GM20000 (cell line): ENCODE measurements at places on chromosomes 4 and X.
A peak's percentile ranks its signal among the peaks of the same experiment; 100 is the strongest.

DNA sequence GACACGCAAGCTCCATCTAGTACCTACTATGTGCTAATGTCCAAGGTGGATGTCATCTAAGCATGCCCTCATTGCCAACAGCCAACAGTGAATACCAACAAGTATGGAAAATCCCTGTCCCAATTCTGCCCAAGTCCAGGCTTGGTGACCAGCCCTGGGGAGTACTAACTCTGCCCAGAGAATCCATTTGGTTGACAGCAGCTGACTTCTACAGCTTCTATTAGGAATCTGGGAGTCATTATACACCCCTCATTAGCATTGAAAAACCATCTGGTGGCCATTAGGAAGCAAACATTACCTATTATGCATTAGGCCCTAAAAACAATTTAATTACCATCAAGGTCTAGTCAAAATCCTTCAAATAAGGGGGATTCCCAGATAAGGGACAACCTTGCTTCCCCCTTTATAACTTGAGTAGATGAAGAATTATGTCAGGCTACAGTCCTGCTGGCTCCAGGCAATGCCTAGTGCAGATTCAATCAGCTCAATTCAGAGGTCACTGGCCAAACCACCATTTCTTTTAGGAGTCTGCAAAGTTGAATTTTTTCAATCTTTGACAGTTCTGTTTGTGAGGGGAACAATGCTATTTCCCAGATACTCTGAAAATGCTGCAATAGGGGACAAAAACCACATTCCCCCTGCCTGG is 228.0 kb upstream of the LDB2 start:
- no peak for DNase-seq

DNA sequence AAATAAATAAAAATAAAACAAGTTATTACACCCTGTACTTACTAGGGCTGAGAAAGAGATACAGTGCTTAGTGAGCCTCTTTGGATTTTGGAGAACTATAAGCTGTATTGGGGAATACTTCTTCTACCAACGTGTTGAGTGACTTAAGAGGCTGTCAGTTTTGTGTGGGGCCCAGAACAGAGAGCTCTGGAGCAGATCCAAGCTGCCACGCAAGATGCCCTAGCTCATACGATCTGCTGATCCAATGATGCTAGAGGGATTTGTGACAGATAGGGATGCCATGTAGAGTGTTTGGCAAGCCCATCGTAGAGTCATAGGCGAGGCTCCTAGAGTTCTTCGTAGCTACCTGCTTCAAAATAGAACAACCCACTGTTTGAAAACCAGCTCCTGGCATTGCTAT is 60.3 kb upstream of the KLF3 start:
- DNase-seq: no peak

DNA sequence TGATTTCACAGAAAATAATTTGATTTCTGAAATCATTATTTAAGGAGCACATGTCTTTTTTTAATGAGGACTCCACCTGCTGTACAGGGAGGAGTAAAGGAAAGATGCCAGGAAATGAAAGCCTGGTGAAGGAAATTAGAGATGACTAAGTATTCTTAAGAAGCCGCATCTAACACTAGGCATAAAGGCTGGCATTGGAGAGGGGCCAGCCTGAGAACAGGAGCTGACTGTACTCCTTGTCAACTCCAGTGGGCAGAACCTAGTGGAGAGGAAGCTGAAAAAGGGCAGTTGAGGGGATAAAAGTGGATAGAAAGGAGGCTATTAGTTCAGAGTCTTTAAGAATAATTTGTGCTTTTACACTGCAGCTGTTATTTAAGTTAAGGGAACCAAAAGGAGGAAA is 393.0 kb downstream of the PPP1R2C start:
- no peak for DNase-seq

DNA sequence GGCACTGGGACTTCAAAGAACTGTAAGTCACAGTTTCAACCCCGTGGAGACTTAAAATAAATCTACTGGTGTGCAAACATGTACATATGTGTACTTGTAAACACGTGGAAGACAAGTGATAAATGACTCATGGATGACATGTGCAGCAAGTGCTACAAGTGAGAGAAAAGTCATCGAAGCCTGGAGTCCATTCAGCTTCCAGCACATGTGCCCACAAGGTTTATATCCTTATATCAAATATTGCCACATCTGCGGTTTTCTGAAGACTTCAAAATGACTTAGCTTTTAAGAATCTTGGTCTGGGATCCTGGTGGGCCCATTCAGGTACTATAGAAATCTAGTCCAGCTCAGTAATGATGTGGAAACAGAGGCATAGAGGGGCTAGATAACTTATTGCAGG is 33.0 kb upstream of the TTC29 start:
- DNase-seq: no peak

DNA sequence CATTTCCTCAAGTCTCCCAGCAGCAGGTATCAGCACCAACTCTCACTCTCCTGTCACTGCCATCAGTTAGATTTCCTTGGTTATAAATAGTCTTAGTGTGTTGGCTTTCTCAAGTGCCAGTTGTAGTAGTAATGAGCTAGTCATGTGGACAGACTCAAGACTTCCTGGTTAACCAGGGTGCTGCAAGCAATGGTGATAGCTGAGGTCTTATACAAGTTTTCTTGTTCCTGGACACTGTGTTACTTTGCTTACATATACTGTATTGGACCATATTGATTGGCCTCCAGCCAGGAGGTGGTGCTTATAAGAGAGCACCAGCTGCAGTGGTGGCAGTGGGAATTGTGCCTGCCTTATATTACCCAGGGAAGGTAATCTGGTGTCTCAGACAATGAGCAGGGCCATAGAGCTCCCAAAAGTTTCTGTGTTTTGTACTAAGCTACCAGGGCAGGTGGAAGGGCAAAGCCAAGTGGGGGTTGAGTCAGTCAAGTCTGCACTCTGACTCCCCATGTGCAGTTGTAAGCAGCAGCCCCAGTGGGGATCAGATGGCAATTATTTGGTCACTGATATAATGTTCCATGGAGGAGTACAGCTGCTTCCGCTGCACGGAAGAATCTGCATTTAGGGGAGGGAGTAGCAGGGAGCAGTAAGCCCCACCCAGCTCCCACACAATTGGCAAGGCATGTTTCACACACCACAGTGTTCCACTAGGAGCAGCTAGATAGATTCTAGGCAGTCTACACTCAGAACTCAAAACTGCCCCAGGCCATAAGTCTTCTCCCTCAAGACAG is 24.1 kb upstream of the ZDHHC15 start:
- DNase-seq: no peak

- DNase-seq: no peak
These were observed 7.3 kb downstream of the CDKL2 start for GRCh38 chr4:75623026-75623425.

DNA sequence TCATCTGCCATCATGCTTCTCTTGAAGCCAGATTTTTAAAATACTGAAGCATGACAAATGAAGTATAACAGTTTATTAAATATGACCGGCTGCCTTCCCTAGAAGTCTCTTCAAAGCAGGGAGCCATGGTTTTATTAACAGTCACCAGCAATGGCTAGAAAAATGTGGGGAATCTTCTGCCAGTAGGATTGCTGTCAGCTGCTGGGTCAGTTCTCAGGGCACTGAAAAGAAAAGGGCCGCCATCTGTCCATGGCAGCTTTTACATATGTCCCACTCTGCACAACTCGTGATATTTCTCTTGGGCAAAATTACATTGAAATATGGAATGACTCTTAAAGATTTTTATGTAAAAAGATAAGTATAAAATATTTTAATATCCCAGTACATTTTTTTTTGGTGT is 2.8 kb downstream of the CCNG2 start:
- DNase-seq: no peak

GRCh38 chr4:102449751-102450352 is 51.3 kb upstream of the NFKB1 start:
- peak; percentile 51 for DNase-seq

- DNase-seq: no peak
These were observed 3.9 kb downstream of the CTBP1 start for GRCh38 chr4:1244978-1245471.

DNA sequence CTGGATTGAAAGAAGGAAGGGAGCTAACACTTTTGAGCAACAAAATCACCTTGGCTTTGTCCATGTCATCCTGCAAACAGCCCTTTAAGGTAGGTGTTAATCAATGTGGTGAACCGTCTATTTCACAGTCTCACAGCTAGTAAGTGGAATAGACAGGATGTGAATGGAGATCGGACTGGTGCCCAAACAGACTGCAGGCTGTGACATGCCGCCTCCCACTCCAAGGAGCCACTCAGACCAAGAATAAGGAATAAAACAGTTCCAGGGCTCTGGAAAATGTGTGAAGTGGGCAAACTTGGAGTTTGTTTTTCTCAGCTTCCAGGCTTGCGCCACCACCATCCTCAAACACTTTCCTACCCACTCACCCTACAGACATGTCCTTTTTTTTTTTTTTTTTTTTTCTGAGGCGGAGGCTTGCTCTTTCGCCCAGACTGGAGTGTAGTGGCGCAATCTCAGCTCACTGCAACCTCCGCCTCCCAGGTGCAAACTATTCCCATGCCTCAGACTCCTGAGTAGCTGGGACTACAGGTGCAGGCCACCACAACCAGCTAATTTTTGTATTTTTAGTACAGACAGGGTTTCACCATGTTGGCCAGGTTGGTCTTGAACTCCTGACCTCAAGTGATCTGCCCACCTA is 57.7 kb upstream of the SEC24B start:
- DNase-seq: no peak

- no peak for DNase-seq
These were observed 45.4 kb downstream of the TIGD4 start for GRCh38 chr4:152734015-152734698.

DNA sequence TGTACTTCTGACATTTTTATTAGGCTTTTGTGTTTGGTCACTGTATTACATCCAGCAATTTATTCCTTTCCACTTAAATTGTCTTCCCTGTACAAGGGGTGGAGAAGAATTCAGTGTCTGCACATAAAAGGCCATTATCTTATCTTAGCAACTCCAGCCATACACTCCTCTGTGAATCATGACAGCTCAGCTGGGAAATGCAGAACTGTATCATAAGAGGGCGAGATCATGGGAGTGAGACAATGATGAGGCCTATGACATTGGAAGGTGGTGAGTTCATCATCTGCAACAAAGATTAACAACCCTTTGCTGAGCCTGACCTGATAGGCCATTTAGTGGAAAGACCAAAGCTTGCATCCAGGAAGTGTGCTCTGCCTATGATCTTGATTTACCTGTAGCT is 33.3 kb downstream of the SLIT2 start:
- no peak for DNase-seq

- DNase-seq: no peak
These were observed 123.5 kb upstream of the WDR1 start for GRCh38 chr4:10239982-10240654.

DNA sequence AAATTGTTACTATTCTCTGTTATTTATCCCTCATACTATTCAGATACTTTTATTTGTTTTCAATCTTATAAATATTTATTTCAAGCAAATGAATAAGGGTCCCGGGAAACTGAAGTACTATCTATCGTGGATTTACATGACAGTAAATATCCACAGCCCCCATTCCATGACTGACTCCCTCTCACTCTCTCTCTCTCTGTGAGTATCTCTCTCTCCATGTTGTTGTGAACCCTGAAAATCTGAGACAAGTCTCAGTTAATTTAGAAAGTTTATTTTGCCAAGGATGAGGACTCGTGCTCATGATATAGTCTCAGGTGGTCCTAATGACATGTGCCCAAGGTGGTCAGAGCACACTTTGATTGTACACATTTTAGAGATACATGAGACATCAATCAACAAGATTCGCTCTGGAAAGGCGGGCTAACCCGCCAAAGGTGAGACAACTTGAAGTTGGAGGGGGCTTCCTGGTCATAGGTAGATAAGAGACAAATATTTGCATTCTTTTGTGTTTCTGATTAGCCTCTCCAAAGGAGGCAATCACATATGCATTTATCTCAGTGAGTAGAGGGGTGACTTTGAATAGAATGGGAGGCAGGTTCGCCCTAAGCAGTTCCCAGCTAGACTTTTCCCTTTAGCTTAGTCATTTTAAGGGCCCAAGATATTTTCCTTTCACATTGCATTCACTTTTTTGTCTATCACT is 986.4 kb downstream of the NLGN4X start:
- DNase-seq: no peak

GRCh38 chr4:2348786-2349185 is 69.7 kb downstream of the ZFYVE28 start:
- DNase-seq: no peak

- no peak for DNase-seq
These were observed 409.3 kb downstream of the FAM47B start for GRCh38 chrX:35351795-35352483.

DNA sequence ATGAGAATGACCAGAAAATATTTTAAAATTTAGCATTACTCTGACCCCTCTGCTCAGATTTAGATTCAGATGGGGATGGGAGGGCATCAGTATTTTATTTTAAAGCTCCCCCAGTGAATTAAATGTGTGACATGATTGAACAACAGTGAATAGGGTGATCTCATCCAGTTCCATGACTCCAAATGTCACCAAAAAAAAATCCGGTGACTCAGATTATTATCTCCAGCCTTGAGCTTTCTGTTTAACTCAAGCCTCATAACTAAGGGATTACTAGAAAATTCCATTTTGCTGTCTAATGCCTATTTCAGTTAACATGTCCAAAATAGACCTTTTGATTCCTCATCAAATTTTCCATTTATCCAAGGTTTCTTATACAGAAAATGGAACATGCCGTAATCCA is 121.8 kb upstream of the TMEM47 start:
- no peak for DNase-seq
